ENCODE measurements at places on chromosomes 12 and 14.

GRCh38 chr14:38951451-38951850 is 151.6 kb downstream of the SEC23A start:
- DNase-seq, result no peak

DNA sequence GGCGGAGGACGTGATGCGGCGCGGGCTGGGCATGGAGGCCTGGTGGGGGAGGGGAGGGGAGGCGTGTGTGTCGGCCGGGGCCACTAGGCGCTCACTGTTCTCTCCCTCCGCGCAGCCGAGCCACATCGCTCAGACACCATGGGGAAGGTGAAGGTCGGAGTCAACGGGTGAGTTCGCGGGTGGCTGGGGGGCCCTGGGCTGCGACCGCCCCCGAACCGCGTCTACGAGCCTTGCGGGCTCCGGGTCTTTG is 303 bp downstream of the GAPDH start:
- no peak for DNase-seq

DNA sequence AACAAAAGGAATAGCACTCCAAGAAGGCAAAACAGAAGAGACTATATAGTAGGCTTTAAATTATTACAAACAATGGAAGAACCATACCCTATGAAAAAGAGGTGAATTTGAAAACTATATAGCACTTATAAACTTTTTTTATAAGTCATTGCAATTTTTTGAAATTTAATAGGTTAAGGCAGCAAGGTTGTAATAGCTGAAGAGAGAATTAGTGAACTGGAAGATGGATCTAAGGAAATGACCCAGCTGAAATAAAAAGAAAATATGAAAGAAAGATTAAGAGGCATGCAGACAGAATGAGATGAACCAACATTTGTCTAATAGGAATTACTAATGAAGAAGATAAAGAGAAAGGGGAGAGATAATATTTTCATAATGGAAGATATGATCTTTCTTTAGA is 9.8 kb downstream of the TESC start:
- no peak for DNase-seq

GRCh38 chr14:101734246-101734847 is 27.2 kb upstream of the PPP2R5C start:
- DNase-seq, result no peak

GRCh38 chr12:125185311-125185739 is 120.1 kb downstream of the AACS start:
- no peak for DNase-seq

GRCh38 chr14:58078068-58078467 is 73.9 kb downstream of the ARMH4 start:
- DNase-seq, result no peak

DNA sequence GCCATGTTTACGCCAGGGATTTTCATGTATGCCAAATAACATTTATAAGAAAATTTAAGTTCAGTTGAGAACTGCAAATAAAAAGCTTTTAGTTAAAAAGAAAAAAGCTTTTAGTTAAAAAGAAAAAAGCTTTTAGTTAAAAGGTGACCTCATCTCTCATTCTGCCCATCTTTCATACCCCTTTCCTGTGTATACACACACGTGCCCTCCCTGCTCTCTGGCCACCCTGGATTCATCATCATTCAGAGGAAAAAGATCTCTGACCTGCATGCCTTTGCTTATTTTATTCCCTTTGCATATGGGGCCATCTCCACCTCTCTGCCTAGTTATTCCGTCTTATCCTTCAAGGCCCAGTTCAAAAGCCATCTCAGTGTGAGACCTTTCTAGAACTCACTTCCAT is 38.1 kb upstream of the CDK17 start:
- DNase-seq, result no peak

GRCh38 chr12:41795910-41796309 is 348.8 kb downstream of the GXYLT1 start:
- DNase-seq, result no peak

GRCh38 chr12:24600551-24600950 is 348.4 kb downstream of the BCAT1 start:
- no peak for DNase-seq

- DNase-seq, result no peak
Observed at GRCh38 chr12:12267742-12268200, 927 bp upstream of the LRP6 start.

GRCh38 chr14:76293923-76294322 is 82.0 kb upstream of the ESRRB start:
- no peak for DNase-seq

DNA sequence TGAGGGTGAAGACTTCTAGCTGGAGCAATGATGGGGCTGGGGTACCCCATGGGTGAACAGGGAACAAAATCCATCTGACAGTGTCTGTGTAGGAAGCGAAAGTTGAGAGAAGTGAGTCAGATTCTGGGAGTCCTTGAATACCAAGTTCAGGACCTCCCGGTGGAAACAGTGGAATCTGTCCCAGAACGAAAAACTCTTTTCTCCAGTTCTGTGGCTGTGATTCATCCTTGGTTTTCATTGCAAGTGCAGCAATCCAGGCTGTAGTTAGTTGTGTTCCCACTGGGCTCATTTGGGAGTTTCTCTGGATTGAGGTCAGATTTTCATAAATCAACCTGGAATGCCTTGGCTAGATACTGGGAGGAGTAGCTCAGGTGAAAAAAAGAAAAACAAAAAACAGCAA is 120.7 kb downstream of the C12orf75 start:
- no peak for DNase-seq

- DNase-seq, result no peak
Observed at GRCh38 chr12:122732170-122732569, 1.5 kb upstream of the HCAR1 start.

DNA sequence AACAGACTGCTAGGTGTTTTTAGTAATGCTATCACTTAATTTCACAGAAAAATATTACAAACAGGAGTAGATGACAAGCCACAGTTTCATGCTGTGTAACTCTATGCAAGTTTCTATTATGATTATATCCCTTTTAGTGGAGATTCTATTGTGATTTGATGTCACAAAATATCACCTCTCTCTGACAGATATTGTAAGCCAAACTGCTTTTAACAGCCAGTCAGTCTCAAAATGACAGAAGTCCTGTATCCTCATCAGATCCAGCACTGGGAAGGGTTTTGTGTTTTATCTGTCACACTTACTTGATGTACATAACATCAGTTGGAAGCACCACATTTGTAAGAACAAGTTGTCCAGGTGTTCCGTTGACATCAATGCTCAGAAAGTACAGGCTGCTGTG is 164.8 kb downstream of the DERA start:
- no peak for DNase-seq

GRCh38 chr12:118140825-118141224 is 4.9 kb downstream of the PEBP1 start:
- no peak for DNase-seq

DNA sequence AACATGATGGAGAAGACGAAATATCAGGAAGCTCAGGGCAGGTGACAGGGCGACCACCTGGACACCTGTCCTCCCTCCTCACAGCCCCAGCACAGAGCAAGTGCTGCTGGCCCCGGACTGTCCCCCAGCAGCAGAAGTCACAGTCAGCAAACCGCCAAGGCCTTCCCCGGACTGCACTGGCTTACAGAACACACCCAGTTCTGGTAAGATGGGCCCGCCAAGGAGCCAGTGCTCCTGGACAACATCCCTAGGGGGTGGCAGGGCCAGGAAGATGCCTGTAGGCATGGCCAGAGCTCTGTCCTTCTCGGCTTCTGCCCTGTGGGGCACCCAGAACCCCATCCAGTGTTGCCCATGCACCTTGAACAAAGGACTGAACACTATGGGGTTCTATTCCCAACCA is 77.9 kb downstream of the BCL11B start:
- no peak for DNase-seq

- no peak for DNase-seq
Observed at GRCh38 chr12:84877340-84877739, 35.3 kb downstream of the SLC6A15 start.

DNA sequence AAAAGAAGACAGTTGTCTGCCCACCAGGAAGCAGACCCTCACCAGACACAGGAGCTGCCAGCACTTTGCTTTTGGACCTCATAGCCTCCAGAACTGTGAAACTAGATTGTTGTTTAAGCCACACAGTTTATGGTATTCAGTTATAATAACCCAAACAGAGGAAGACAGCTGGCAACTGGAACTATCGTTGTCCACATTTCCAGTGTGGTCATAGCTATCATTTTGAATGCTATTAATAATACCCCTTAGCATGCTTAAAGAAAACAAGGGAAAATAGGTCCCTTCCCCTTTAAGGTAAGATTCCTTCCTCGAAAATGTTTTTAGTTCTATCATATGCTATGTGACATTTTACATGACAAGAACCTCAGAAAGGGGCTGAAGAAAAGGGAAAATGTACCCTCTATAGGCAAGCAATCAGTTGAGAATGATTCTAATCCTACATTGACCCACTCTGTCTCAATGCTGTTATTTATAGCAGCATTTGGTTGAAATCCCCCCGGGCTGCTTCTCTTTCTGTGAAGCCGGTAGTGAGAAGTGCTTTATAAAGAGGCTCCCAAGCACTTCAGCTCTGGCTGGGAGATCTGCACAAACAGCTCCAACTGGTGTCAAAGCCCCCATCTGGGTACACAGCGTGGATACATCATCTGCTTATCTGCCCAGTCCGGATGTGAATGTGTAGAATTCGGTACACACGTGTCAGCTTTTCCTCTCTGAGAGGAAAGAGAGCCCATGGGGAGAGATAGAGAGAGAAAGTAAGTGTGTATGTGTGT is 221.2 kb upstream of the FLRT2 start:
- no peak for DNase-seq

DNA sequence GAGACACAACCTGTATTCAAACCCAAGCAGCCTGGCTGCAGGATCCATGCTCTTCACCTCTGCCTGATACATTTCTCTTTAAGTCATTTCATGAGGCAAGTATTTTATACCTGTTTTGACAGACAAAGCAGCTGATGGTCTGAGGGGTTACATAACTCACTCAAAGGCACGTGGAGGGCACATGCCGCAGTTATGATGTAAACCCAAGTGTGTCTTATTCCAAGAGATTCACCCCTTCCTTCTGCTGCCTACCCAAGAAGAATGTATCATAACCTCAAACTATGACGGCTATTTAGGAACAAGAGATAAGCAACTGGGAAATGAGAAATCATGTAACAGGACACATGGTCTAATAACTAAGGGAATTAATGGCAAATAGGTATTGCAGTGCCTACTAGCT is 329.8 kb upstream of the TMPO start:
- no peak for DNase-seq

DNA sequence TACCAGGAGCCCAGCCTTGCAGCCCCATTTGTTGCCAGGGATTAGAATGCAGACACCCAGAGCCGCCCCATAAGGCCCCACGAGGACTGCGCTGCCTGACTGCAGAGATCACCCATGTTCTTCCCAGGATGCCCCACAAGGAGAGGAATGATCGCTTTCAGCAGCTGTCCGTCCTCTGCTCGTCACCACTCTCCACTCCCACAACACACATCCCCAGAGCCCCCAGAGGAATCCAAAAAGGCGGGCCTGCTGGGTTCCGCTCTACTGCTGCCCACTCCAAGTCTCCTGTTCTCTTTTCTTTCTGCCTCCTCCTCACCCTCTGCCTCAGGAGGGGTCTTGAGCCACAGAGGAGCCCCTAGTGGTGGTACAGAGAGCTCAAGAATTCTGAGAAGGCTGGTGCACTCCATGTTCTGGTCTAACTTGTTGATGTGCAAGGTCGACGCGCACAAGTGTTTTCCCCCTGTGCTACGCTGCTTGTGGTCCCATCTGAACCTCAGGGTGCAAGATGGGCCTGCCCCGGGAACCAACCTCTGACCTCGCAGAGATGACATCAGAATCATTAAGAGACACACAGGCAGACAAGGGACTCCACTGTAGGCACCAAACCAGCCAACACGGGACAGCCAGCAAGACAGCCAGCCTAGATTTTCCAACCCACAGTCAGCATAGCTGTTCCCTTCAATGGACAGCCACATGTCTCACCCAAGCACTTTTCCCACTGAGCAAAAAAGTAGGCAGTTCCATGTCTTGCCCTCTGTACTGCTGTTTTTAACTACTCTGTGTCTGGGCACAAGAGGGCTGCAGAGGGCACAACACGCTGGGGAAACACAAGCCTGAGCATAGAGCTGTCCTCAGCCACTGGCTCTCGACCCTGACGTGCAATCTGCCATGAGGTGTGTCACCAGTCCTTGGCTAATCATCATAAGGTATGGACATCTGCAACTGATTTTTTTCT is 29.9 kb downstream of the PXN start:
- no peak for DNase-seq

DNA sequence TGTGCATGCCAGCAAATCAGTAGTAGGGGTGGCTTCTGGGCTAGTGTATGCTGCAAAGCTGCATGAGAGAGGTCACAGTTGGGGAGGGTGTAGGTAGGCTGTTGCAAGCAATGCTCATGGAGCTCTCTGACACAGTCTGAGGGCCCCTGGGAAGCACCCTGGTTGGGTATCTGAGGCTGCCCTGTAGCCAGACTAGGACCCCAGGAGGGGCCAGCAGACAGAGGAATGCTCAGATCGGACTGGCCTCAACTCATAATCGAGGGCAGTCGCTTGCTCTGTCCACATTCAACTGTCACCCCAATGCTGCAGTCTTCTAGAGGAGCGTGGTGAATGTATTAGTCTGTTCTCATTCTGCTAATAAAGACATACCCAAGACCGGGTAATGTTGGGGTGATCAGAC is 204.0 kb upstream of the ALG10 start:
- no peak for DNase-seq

- DNase-seq, result peak; percentile 30
Observed at GRCh38 chr14:104797115-104798044, 1.8 kb upstream of the AKT1 start.

DNA sequence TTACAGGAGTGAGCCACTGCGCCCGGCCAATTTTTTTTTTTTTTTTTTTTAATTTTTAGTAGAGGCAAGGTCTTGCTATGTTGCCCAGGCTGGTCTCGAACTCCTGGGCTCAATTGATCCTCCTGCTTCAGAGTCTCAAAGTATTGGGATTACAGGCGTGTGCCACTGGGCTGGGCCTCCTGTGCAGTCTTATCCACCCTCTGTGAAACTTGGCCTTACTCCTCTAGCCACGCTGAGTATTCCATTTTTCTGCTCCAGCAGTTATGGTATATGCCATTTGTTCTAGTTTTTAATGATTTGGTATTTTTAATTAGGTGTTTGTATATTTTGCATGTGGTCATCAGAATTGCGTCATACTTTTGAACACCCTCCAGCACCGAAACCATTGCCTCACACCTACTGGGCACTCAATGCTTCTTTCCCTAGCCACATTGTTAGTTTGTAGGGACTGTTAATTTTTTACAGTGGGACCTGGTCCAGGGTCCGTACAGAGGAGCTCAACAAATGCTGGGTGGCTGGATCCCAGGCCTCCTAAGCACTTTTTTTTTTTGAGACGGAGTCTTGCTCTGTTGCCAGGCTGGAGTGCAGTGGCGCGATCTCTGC is 11.4 kb downstream of the RIOX1 start:
- no peak for DNase-seq

DNA sequence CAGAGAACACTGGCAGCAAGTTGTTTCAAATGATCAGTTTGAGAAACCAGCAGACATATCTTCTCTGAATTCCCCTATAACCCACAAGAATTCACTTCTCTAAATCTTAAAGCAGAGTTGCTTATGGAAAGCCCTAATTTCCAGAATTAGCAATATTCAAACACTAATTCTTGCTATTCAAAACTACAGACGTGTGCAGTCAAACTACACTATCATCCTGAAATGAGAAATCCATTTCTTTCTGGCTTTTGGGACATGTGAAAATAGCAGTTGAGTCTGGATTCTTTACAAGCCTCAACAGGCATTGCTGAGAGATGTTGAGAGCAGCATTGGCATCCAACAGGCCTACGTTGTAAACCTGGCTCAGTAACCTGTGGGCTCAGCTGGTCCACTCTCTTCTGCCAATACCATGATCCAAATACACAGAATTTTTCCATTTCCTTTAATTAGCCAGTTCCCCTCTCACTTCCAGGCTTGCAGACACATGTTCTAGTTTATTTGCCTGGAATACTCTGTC is 74.6 kb upstream of the TMTC1 start:
- no peak for DNase-seq

Measured in activated B cell treated with CpG ODN at 0.5 μM for 24 hours (primary cell).